ENCODE measurements at places on chromosomes 13 and 19.

GRCh38 chr19:1986357-1987162 is 29.0 kb downstream of the BTBD2 start:
- DNase-seq, result no peak

DNA sequence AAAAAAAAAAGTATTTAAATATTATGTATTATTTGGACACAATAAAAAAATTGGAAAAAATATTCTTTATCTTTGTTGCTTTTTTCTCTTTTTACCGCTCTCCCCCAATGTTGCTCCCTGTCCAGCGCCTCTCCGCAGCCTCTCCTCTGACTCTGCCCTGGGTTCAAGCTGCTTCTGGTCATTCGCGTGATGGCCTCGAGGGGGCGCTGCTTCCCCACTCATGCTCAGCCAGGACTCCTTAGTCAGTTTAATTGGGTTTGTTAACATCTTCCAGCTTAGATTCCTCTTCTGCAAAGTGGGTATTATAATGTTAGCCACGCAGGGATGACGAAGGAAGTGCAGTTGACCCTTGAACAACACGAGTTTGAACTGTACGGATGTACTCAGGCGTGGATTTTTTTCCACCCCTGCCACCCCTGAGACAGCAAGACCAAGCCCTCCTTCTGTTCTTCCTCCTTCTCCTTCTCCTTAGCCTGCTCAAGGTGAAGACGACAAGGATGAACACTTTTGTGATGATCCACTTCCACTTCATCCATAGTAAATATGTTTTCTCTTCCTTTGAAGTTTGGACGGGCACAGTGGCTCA is 4.9 kb upstream of the NWD1 start:
- DNase-seq, result no peak

GRCh38 chr13:48773531-48774275 is 120.0 kb downstream of the CYSLTR2 start:
- no peak for DNase-seq

- no peak for DNase-seq
Observed at GRCh38 chr19:1164684-1165531, 9.2 kb downstream of the SBNO2 start.

GRCh38 chr13:50213526-50213925 is 198.3 kb downstream of the KCNRG start:
- DNase-seq, result no peak

DNA sequence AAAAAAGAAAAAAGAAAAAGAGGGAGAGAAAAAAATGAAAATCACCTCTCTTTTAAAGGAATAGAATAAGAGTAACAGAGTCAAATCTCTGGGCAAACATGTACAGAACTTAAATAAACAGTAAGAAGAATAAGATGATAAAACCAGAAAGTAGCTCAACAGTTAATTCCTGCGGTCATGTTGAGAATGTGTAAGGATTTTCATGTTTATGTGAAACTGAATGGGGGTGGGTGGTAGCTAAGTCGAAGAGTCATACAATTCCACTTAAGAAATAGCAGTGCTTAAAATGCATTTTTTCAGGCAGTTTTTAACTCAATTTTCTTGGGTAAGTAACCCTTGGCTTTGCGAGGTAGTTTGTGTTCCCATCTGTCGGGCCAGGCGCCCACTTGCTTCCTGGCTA is 60.9 kb downstream of the PEX11G start:
- no peak for DNase-seq

- no peak for DNase-seq
Observed at GRCh38 chr13:27461940-27462584, 11.7 kb upstream of the MTIF3 start.

GRCh38 chr13:78398743-78399410 is 204.5 kb downstream of the POU4F1 start:
- DNase-seq, result no peak

- no peak for DNase-seq
Observed at GRCh38 chr13:86870444-86870843, 800.7 kb upstream of the SLITRK5 start.

DNA sequence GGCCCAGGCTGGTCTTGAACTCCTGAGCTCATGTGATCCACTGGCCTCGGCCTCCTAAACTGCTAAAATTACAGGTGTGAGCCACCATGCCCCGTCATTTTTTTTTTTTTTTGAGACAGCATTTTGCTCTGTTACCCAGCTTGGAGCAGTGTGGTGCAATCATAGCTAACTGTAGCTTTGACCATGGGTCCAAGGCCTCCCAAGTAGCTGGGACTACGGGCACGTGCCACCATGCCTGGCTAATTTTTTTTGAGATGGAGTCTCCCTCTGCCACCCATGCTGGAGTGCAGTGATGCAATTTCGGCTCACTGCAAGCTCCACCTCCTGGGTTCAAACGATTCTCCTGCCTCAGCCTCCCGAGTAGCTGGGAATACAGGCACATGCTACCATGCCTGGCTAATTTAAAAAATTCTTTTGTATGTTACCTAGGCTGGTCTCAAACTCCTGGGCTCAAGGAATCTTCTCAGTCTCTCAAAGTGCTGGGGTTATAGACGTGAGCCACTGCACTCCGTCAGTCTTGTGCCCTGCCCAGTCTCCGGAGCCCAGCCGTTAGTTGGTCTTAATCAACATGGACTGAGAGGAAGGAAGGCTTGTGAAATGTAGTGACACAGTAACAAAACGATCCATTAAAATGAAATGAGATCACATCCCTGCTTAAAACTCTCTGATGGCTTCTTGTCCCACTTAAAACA is 1.4 kb upstream of the LRG1 start:
- DNase-seq, result no peak

DNA sequence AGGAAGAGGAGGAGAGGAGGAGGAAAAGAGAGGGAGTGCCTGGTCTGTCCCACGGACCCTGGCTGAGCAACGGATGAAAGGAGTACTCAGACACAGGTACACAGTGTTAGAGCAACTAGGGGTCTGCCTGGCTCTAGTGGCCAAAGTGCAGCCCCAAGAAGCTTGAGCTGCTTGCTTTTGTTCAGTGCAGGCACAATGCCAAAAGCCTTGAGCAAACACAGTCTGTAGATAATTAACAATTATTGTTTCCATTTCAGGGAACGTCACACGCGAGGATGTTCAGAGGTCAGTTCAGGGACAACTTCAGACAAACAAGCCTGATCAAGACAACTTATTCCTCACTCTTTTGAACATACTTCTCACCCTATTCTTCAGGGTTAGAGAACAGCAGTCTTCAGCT is 32.2 kb upstream of the ZNF726 start:
- DNase-seq, result no peak

GRCh38 chr13:50587645-50588373 is 255.7 kb downstream of the DLEU7 start:
- DNase-seq, result no peak

GRCh38 chr13:78836238-78836784 is 177.4 kb upstream of the OBI1 start:
- DNase-seq, result no peak

DNA sequence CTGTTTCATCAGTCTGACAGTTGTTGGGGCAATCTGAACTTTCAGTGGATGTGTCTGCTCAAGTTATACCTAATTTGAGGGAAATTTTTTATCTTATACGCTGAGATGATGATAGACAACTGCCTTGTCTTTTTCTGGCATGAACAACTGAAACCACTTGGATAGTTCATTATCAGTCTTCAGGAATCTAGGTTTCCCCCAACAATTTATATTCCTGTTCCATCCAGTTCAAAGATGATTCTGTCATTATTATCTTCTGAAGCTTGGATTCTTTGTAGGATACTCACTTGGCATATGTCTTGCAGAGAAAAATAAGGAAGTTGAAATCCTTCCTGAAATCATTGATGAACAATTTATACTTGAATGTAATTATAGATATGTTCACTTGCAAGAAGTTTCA is 193.7 kb downstream of the LMO7 start:
- no peak for DNase-seq

- no peak for DNase-seq
Observed at GRCh38 chr19:990119-990571, 6.0 kb downstream of the WDR18 start.

DNA sequence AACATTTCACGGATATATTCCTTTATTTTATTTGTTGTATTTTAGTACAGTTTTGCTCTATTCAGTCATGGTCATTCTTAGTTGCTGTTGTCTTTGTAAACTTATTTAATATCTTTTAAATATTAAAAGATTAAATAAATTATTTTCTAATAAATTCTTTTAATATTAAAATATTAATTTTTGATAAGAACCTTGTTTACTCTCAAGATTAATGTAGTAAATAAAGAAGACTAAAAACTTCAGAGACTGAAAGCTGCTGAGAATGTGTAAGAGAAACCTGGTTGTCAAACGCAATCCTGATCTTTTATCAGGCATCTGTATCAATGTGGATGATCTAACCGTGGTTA is 34.4 kb upstream of the SACS start:
- no peak for DNase-seq

DNA sequence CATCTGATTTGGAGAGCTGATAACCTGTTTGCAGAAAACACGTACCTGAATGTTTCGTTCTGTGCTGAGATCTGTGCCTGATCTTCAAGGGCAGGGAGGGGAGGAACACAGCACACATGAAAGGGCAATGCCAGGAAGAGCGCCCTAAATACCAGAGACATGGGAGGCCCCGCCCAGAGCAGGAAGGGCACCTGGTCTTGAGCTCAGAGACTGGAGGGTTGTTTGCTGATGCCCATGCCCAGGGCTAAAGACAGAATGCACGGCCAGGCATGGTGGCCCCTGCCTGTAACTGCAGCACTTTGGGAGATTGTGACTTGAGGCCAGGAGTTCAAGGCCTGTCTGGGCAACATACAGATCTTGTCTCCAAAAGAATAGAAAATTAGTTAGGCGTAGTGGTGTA is 183.2 kb downstream of the TUBA3C start:
- DNase-seq, result no peak

DNA sequence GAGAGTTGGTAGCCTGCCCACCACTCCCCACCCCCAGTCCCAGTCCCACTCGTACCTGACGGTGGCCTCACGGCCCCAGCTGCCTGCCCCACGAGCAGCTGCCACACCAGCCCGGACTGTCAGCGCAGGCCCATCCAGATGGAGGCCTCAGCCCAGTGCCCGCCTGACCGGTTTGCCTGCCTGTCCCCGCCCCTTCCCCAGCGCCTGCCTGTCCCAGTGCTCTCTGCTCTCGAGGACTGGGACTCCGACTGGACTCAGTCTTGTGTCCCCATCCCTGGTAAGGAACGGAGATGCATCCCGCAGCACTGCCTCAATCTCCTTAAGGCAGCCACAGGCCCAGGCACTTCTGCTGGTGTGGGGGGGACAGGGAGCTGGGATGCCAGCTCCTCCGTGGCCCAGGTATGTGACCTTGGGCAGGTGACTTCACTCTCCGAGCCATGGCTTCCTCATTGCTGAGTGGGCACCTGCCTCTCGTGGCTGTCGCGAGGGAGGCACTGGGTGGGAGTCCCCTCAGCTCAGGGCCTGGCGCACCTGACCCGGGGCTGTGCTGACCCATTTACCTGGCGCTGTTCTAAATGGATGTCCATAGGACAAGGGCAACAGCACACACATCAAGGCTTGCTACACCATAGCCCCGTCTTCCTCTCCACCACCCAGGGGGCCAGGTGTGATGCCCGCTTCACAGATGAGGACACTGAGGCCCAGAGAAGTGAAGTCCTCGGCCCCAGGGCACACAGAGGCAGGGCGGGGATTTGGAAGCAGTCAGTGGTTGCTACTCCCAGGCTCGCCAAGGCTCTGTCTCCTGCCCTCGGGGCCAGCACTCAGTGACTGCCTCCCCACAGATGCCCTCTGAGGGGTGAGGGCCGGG is at the start of gene NKPD1:
Gene NKPD1 (minus strand): TSS at position 113 of the 868 bp plus-strand sequence. CDS start 832 bp downstream, outside the sequence.
- DNase-seq, result no peak
